Ovary (tissue), 10 donors: ENCODE measurements at places on chromosomes 3 and 15. TPM values are rescaled to one million over a fixed set of nuclear protein-coding genes. Genes with fewer than 3 reads are reported as not detected.

SLC28A1 gene
- 0.20 TPM for total RNA-seq

SERPINI1 gene
- total RNA-seq = 5.3 TPM

MOBP gene
- not detected for total RNA-seq

ITIH1 gene
- total RNA-seq = not detected

DNA sequence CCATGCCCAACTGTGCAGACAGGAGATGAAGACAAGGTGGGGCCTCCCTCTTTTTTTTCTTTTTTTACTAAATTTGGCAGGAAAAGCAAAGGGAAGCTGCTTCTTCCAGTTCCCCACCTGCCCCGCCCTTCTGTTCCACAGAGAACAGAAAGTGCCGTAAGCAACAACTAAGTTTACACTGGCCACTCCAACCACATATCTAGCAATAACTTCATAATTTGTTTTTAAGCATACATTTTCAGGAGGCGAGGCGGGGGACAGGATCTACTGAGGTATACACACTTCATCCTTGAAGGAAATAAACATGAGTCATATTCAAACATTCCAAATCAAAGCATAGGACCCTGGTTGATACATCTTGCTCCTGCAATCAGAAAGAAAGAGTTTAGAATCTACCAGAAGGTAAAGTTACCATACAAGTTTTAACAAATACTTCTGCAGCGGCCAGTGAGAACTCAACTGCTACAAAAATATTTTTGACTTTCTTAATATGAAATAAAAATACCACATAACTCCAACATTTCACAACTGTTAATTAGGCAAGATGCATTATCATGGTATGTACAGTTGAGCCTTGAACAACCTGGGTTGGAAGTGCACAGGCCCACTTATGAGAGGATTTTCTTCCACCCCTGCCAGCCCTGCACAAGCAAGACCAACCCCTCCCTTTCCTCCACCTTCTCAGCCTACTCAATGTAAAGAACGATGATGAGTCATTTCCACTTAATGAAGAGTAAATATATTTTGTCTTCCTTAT is 50.7 kb downstream of the FOXP1 start:
- no peak for DNase-seq

GRCh38 chr15:72178976-72179585 is 18.5 kb downstream of the GRAMD2A start:
- no peak for DNase-seq

DNA sequence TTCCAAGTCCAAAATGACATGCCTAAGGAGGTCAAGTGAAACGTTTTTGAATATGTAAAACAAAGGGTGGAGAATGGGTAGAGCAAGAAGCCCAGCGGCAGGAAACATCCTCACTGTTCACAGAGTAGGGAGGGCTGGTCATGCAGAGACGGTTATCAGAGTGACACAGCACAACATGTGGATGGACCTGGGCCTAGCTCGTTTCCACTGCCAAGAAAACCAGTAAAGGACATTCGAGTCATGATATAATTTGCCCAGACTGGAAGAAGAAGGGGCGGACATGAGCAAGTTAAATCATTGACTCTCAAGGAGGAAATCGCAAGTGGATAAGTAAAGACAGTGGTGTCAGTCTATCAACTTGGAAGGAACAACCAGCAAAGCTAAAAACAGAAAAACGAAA is 89.3 kb downstream of the LRIG1 start:
- DNase-seq = no peak
